ENCODE measurements at places on chromosomes 7 and 10. TPM values are rescaled to one million over a fixed set of nuclear protein-coding genes. Genes with fewer than 3 reads are reported as not detected.

SGCE gene
- 72.1 TPM for total RNA-seq

CYP2C9 gene
- not detected for total RNA-seq

FAM25A gene
- not detected for total RNA-seq

CPVL gene
- 50.2 TPM for total RNA-seq

LRWD1 gene
- total RNA-seq = 9.4 TPM

SEMA3E gene
- 9.1 TPM for total RNA-seq

SPDYE1 gene
- total RNA-seq = not detected

GRCh38 chr7:6556196-6556595 lies 4.9 kb upstream of the GRID2IP start:
- DNase-seq = no peak

DNA sequence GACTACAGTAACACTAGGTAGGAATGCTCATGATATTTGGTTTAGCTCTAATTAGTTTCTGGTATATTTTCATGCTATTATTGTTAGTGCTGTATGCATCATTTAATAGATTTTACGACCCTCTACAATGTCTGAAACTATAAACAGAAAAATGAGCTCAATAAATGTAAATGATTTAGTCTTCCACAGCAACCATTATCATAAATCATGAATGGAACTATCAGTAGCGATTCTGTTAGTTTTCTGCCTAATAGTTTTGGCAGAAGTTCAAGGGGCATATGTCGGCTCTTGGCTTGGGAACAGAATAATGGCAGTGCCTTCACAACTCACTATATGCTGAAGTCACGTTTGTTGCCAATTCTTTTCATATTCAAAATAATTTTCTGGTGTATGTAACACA lies 494.8 kb downstream of the PARD3 start:
- DNase-seq = no peak

DNA sequence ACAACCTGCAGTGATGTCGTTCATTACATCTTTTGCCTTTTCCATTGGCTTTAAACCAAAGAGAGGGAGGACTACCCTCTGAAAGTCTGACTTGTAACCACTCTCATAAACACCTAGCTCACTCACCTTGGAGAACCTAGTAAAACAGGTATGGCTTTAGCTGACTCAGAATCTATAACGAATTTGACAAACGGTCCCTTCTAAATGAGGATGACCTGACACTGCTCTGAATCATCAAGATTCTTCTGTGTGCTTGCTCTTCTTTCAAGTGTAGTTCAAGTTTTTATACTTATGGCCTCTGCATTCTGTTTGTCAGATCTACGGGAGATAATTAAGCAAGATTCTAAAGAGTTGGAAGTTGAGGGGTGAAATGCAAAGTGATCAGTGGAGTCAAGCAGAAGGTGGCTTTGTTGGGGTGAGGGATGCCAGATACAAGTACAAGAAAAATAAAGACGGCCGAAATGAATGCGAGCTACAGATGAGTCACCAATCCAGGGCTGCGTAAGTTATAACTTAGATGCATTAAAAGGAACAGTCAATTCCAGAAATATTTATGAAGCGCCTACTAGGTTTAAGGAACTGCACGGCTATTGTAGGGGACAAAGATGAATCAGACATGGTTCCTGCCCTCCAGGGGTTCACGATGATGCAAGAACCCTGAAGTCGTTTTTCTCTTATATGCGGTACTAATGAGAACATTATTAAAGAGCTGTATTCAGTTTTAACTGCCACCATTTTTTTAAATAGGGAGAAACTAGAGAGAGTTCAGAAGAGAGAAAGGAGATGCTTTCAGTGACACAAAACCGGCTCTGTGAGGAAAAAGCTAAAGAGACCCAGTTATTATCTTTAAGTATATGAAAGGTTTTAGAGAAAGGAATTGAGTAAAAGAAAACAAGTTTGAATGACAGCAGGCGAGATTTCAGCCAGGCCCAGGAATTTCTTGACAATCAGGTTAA lies 6.5 kb downstream of the HIPK2 start:
- DNase-seq = no peak

DNA sequence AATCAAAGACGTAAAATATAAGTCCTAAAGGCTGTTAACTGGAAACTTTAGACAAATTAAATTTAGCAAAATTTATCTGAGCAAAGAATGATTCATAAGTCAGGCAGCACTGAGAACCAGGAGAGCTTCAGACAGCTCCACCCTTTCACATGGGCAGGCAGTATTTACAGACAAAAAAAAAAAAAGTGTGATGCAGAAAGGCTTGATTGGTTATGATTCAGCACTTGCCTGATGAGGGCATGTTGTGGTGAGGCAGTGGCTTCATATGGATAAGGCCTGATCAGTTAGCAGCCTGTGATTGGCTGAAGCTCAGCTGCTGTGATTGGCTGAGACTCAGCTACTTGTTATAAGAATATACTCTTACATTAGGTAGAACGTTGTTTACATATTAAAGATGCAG lies 495.4 kb upstream of the POM121L12 start:
- DNase-seq = no peak

GRCh38 chr10:114399576-114399975 lies 4.7 kb downstream of the AFAP1L2 start:
- DNase-seq = no peak

GRCh38 chr7:27160546-27161213 lies 4.2 kb upstream of the HOXA7 start:
- peak; percentile 90 for DNase-seq

DNA sequence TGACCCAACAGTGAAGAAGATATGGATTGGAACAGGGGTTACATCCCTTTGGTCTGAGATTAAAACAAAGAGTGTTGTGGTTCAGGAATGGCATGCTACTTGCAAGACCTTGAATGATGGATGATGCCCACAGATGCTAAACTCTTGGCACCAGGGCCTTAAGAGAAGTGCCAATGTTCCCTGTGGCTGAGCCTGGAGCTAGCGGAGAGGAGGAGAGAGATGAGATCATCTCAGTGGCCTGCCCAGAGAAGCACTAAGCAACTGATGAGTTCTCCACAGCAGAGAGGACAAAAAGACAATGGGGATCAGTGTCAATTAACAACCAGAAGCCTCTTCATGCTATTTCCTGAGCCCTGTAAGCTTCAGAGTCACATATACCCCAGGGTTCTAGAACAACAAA lies 97.8 kb downstream of the ELAPOR2 start:
- no peak for DNase-seq

GRCh38 chr7:5445981-5446594 lies 22.5 kb upstream of the TNRC18 start:
- no peak for DNase-seq

DNA sequence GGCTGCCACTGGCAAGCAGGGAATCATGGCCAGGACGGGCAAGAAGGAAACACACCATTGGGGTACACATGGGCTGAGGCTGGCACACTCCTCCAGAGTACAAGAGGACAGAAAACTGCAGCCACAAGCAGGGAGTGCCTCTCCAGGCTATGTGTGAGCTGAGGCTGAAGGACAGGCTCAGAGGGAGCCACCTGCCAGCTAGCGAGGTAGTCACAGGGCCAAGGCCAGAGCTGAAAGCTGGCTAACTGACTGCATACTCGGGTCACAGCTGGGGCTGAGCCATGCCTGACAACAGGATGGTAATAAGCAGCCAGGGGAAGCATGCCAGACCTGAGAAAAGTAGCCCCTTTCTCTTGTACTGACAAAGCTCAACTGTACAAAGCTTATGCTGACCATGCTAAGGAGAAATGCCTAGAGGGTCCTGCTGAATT lies 52.0 kb downstream of the KIF5B start:
- DNase-seq = no peak

- no peak for DNase-seq
These were observed 20.8 kb upstream of the NRP1 start for GRCh38 chr10:33355274-33355673.

DNA sequence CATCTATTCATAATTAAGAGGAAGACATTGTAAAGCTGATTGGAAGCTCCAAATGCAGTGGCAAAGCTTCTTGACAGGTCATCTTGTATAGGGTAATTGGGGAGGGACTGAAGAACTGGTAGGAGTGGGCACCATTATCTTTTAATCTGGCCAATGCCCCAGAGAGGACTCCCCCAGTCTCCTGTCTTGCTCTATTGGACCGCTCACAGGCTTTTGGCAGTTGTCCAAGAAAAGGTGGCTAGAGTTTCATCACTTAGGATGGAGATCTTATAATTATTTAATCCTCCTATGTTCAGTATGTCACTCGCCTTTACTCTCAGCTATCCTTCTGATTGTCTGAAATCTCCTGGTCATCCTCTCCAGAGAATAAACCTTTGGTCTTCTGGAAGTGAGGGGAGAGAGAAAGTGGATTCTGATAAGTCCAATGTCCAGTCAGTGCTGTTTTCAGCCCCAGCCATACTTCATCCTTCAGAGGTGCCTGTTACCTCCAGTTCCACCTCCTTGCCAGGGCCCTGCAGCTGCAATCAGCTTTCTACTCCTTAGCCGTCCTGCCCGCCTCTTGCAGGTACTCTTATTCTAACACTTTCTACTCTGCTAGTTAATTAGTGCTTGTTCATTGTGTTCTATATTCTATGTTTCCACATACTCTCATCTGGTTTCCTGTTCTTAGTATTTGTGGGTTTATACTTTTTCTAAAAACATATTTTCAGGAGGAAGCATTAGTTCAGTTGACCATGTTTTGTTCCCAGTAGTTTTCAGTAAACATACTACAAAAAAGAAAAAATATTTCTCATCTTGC lies 241.6 kb downstream of the NSUN6 start:
- no peak for DNase-seq

GRCh38 chr10:75776738-75777504 lies 345.5 kb downstream of the LRMDA start:
- no peak for DNase-seq

DNA sequence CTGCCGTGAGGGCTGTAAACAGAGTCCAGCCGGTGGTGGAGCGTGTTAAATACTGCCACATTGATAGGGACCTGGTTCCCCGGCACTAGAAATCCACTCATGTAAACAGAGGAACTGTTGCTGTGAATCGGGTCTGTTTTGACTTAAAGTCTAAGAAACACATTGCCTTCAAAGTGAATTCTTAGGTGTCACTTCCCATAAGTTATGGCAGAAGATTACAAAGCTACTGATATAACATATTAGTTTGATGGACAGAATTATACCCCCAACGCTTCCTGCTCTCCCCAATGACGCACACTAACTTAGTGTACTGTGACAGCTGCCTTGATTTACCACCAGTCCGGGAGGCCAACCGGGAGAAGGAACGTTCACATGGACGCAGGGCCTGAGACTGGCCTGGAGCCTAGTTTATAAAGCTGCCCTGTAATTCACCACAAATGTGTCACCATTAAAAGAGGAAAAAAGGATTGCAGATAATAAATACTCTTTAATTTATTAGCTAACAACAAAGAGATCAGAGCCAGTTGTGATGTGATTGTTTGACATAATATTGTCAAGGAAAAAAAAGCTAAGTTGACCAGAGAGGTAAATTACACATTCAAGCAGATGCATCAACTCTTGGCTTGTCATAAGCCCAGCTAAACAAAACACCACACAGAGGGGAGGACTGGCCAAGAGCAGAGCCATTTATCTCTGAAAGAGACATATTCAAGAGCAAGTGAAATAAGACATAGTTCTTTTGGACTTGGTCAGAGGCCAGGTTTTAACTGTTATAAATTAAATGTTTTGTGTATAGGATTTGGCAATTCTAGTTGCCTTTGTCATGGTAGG lies 820.6 kb downstream of the LRMDA start:
- peak; percentile 55 for DNase-seq

- no peak for DNase-seq
These were observed 120.1 kb downstream of the LRRN3 start for GRCh38 chr7:111210996-111211395.

- DNase-seq = no peak
These were observed 49.6 kb downstream of the CYCS start for GRCh38 chr7:25075459-25075858.

DNA sequence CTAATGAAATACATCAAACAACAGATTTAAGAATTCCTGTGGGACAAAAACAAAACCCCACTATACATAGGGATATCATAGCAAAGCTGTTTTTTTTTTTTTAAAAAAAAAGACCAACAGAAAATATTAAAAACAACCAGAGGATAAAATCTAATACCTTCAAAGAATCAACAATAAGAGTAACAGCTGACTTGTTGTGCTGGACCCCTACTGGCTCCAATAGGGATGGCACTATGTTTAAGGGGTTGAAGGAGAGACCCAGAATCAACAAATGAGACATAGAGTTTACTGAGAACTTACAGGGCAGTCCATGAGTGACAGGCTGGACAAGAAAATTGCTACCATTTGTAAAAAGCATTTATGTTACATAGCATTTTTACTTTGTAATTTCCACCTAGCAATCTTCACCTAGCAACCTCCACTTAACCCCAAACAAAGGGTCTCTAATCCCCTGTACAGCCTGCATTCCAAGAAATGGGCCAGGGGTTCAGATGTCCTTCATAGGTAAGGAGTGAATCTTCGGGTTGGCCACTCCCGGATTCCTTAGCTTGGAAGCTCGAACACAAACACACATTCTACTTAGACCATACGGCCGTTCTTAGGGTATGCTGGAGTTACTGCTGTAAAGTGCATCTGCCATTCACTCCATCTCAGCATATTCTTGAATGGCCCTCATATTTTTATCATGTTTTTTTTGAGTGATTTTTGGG lies 25.8 kb downstream of the ASZ1 start:
- DNase-seq = no peak

GRCh38 chr10:115402699-115403098 lies 309.5 kb downstream of the ATRNL1 start:
- DNase-seq = no peak

DNA sequence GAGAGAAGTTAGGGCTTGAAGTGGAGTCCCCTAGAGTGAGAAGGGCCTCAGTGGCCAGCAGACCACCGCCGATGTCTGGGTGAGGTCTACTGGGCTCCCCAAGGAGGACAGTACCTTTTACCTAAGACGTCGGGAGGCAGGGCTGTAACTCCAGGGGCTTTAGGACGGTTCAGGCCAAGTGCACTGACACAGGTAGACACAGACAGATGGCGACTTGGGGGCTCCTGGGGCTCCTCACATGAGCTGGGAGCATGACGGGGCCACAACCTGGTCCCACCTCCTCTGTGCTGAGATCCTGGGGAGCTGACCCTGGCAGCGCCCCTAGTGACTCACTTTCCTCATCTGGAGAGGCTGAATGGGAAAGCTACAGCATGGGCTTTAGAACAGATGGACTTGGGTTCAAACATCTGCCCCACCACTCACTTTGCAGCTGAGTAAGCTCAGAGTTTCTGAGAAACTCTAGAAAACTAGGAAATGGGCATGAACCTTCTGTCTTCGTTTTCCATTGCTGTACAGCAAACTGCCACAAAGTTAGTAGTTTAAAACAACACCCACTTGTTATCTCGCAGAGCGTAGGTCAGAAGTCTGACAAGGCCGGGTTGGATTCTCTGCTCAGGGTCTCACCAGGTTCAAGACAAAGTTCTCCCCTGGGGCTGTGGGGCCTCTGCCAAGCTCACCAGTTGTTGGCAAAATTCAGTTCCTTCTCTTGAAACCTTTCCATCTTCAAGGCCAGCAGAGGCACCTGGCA lies 4.7 kb upstream of the COMTD1 start:
- no peak for DNase-seq

- no peak for DNase-seq
These were observed 346.4 kb downstream of the PCLO start for GRCh38 chr7:82816272-82816671.

DNA sequence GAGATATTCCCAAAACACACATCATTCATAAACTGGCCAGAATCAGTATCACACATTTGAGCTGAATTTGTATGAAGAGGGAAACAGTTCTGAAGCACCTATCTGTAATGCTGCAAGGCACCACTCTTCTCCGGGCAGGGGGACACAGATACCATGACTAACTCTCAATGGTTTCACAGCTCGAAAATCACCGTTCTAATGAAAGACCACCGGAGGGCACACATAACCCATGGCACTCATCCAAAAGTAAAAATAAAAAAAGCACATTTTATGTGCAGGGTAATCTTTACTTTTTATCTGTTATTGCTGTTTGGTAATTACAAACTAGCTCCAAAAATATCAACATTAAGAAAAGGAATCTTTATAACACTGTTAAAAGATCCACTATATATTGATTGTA lies 137.5 kb downstream of the PARD3 start:
- no peak for DNase-seq

Measured in aorta (tissue), 5 donors.